Retinal pigment epithelial cell (primary cell): ENCODE measurements at places on chromosomes 12 and 14.

DNA sequence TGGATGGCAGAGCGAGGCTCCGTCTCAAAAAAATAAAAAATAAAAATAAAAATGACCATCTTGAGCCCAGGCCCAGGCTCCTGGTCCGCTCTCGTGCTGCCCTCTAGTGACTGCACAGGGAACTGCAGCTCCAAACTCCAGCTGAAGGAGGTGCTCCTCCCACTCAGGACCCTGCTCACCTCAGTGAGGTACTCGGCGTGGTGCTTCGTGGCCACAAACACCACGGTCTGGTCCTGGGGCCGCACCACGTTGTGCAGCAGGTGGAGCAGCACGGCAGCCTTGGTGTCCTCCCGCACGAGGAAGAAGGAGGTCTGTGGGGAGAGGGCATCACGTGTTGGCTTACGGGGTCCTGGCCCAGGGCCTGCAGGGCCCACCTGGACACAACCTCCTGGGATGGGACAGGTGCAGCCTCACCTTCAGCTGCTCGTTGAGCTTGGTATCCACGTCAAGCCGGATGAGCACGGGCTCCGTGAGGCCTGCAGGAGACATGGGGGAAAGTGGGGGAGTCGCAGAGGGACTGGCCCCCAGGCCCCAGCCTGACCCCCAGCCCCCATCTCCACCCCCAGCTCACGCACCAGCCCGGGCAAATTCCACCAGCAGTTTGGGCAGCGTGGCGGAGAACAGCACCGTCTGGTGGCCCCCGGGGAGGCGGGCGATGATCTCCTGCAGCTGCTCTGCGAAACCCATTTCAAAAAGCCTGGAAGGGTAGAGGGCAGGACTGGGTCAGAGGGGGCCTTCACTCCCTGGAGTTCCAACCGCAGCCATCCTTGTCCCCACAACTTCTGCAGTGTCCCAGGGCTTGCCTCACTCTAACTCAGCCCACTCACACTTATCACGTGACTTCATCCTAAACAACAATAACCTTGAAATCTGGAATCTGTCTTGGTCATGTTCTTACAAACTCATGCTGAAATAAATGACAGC lies 10.6 kb downstream of the DDX54 start:
- no peak for DNase-seq

- DNase-seq: no peak
These were observed 16.6 kb downstream of the CCND2 start for GRCh38 chr12:4289998-4290790.

DNA sequence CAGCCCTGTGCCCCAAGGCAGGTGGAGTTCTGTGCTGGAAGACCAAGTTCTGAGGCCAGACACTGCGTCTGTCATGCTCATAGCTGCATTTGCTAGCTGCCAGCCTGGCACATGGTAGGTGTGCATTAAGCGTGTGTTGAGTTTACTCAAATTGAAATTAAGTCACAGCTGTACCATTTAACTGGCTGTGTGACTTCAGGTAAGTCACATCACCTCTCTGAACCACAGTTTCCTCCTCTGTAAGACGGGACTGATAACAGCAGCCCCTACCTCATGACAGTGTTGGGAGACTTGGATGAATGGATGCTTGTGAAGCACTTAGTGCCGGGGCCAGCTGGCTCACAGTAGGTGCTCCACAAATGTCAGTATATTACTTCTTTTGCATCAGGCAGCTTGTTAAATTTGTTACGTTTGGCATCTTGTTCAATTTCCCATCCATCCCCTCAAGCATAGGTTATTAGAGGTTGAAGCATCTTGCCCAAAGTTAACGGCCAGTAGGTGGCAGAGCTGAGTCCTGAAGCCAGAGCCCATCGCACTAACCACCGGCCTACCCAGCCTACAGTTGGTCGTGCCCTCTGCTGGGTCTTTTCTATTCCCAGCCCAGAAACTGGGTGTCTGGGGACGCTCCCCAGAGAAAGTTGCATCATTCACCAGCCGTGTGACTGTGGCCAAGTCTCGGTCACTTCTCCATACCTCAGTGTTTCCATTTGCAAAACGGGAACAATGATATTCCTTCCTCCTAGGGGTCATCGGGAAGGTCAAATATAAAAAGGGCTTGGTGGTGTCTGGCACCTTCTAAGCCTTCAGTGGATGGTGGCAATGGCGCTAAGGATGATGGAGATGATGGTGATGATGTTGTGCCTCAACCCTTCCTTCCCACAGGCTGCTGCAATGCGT lies 4.5 kb downstream of the DAO start:
- no peak for DNase-seq

- DNase-seq: no peak
These were observed 260.6 kb upstream of the GARIN6 start for GRCh38 chr12:99386907-99387306.

- no peak for DNase-seq
These were observed 64.9 kb downstream of the RIN3 start for GRCh38 chr14:92578511-92578910.

- DNase-seq: no peak
These were observed 3.8 kb downstream of the ETV6 start for GRCh38 chr12:11653215-11653753.

DNA sequence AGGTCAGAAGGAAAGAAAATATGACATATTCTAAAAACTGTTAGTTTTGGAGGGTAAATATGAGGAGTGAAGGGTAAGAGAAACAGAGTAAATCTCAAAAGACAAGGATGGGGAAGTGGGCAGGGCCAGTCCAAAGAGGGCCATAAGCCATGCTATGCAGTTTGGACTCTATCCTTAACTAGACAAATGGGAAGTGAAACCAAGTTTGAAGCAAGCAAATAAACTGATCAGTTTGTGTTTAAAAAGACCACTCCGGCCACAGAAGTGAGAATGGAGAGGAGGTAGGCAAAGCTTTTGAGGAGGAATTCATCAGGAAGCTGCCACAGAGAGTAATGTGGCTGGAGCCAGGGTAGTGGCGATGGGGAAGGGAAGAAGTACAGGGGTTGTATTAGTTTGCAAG lies 37.5 kb upstream of the DAAM1 start:
- no peak for DNase-seq

- DNase-seq: no peak
These were observed 264.9 kb downstream of the NOVA1 start for GRCh38 chr14:26332966-26333365.
